ENCODE measurements at places on chromosomes 12 and 14.

- DNase-seq, result no peak
Measured at GRCh38 chr14:31205681-31206535, 1.7 kb downstream of the HECTD1 start.

DNA sequence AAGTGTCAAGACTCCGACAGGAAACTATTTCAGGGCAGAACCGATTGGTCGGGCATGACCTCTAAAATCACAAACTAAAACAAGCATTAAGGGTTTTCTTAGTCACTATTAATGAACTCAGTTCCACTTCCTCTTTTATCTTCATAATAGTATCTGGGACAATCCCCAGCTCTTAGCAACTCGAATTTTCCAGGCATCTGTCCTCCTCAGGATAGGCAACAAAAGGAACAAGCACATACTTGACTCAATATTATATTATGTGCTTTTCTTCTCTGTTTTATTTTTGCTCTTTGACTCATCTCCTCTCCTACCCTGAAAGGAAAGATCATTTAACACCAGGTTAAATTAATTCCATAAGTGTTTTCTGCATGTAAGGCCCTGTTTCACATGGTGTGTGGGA lies 638.3 kb upstream of the TBX3 start:
- no peak for DNase-seq

DNA sequence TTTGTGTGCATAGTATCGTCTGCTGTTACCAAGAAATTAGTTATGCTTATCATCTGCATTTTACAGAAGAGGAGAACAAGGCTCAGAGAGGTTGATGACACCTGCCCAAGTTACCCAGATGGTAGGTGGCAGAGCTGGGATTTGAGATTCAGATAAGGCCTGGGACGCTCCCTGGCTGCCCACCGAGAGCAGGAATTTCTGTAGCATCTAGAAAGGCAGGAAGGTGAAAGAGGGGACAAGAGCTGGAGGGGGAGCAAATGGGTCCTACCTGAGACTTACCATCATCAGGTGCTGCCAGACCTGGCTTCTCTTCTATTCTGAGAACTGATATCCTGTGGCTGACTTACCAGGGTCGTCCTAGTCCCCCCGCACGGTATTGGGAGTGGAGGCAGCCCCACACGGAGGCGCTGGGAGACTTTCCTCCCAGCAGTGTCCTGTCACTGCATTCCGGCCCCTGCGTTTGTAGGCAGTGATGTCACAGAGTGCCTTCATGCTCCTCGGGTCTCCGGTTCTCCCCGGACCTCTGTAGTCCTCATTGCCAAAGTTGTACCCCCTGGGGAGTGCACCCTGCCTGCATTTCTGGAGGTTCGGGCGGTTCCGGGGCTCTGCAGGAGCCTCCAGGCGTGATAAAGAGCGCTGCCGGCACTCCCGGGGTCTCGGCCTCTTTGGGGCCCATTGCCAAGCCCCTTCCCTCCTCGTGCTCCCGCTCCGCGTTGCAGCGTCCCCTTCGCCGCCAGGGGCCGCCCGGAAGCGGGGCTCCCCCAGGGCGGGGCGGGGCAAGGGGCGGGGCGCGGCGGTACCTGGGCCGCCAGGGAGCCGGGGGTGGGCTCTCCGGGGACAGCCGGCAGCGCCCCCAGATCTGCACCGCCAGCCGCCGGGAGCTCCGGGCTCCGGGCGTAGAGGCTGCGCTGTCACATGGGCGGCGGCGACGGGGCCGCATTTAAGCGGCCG lies at the start of gene CABP1:
CABP1 (plus strand) TSS at position 856 of the 951 bp plus-strand sequence; CDS start at position 916, 60 bp downstream.
- peak; percentile 85 for DNase-seq

DNA sequence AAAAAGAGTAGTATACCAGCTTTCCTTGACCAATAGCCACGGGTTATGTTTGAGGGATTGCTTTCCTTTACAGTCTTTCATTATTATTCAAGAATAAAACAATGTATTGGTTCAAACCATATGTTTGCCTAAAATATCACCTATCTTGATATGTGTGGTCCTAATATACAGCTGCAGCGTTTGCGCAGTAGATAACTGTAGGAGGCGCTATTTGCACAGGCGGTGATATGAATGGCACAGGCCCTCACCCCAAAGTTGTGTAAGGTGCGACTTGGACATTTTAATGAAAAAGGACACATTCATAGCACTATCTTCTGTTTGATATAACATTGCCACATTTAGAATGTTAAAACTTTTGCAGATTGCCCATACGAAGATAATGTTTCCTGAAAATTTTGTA lies 298.4 kb downstream of the TRHDE start:
- DNase-seq, result peak; percentile 70

DNA sequence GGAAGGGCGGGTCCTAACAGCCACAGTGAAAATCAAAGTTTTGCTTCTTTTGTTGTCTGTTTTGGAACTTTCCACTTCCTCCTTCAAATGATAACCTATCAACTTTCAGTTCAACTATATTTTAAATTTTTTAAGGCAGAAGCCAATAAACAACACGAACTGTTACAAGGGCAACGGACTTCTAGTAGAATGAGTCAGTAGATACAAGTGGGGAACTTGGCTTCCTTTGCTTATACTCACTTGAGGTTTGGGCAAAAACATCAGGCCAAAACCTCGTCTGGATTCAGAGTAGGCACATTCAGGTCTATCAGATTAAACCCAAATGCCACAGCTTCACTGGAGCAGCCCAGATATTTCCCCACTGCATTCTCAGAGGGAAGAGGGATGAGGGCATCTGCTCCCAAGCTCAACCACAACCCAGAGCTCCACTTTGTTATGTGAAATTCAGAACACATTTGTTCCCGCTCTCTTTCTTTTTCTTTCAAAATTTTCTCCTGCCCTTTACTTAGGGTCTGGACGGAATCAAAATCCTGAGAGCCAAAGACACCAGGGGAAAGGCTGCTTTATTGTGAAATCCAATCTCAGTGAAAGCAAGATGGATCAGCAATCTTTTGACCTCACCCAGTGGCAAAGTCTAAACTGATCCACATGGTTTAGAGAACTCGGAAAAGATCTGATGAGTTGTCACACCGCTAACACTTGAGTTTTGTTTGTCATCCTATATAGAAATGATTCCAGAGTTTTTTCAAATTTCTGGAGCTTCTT lies 152.5 kb upstream of the BTG1 start:
- no peak for DNase-seq
